ELR (cell line): ENCODE measurements at places on chromosomes 3 and 15.

DNA sequence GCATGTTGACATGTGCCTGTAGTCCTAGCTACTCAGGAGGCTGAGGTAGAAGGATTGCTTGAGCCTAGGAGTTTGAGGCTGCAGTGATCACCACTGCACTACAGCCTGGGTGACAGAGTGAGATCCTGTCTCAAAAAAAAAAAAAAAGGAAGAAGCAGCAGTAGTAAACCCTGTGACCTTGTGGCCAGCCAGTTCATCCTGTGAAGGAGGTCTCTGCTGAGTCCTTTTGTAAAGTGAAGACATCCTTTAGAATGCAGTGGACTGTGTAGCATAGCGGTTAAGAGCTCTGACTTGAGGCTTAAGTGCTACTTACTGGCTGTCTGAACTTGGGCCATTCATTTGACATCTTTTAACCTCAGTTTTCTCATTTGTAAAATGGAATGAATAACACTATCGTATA lies 8.3 kb downstream of the EXOSC7 start:
- DNase-seq: no peak

- no peak for DNase-seq
Observed at GRCh38 chr3:193761969-193762368, 169.0 kb downstream of the OPA1 start.

- no peak for DNase-seq
Observed at GRCh38 chr3:197122394-197122793, 92.8 kb upstream of the MELTF start.

GRCh38 chr3:158701420-158702065 lies 29.1 kb upstream of the LXN start:
- peak; percentile 73 for DNase-seq

- DNase-seq: no peak
Observed at GRCh38 chr15:64009241-64009640, 37.0 kb downstream of the DAPK2 start.

GRCh38 chr15:42450425-42450790 lies 40.5 kb downstream of the ZNF106 start:
- DNase-seq: no peak

DNA sequence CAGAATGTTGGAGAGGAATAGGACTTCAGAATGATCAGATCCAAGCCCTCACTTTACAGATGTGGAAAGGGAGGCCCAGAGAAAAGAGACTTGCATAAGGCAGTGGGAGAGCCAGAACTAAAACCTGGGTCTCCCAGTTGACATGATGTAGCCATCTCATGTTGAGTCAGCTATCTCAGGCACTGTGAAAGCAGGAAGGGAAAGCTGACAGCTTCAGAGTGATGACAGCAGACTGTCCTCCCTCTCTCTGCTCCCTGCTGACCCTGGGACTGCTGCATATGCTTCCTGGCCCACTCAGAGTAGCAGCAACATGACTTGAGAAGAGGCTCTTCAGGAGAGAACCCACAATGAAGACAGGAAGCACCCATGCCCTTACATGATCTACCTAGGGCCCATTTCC lies 14.7 kb downstream of the FHIT start:
- no peak for DNase-seq

DNA sequence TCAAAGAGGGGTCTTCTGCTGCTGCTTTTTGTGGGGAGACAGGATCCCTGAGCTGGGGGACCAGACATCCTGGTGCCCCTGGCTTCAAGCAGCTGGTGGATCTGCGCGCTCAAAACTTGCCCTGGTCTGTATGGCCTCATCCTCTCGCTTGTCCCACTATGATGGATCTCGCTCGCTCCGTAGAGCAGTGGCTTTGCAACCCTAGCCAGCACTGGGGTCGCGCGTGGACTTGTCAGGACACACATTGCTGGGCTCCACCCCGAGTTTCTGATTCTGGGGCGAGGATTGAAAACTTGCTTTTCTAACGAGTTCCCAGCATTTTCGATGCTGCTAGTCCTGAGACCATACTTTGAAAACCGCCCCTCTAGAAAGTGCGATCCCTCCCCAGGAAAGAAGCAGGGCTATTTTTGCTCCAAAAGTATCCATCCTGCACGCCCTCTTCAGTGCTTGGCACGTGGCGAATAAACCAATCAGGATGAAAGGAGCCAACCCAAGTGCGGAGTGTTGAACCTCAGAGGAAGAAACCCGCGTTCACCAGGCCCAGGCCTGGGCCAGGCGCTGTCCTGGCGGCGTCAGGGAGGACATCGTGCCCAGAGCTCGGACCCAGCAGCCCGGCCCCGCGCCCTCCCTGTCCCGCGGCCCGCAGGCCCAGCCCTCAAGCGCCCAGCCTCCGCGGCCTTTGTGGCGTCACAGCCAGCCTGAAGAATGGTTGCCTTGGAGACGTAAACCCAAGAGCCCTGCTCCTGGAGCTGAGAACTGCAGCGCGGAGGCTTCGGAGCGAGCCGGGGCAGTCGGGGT lies at the start of gene CFAP100:
Gene CFAP100 (plus strand): TSS at position 731 of the 798 bp plus-strand sequence. CDS start 1,092 bp downstream, outside the sequence.
- no peak for DNase-seq

- DNase-seq: no peak
Observed at GRCh38 chr3:108127301-108127988, 36.6 kb upstream of the CD47 start.

DNA sequence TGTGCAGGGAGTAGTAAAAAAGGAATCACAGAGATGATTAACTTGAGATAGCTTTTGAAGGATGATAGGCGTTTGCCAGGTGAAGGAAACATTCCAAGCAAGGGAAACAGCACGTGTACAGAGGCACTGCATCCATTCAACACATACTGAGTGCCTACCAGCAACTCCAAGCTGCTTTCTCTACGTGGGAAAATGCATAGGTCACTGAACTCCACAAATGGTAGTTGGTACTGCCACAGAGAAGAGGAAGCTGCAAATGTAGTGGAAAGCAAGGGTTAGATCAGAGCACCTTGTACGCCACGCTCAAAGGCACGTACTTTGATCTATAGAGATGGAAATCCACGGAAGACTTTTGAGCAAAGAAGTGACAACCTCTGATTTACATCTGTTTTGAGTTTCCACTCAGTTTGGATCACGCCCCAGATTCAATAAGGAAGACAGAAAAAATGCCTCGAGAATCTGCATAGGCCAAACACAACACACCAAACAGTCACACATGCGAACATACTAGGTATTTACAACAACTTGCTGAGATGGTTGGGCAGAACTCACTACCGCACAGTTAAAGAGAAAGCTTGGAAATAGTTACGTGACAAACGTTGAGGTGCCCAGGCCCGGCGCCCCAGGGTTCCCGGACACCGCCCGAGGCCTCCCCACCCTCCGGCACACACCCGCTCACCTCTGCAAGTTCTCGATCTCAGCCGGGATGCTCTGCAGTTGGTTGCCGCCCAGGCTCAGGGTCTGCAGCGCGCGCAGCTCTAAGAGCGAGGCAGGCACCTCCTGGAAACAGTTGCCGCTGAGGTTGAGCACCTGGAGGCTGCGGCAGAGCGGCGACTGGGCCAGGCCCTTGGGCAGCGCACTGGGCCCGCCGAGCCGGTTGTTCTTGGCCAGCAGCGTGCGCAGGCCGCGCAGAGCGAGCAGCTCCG lies 826 bp downstream of the LRRC58 start:
- peak; percentile 36 for DNase-seq

DNA sequence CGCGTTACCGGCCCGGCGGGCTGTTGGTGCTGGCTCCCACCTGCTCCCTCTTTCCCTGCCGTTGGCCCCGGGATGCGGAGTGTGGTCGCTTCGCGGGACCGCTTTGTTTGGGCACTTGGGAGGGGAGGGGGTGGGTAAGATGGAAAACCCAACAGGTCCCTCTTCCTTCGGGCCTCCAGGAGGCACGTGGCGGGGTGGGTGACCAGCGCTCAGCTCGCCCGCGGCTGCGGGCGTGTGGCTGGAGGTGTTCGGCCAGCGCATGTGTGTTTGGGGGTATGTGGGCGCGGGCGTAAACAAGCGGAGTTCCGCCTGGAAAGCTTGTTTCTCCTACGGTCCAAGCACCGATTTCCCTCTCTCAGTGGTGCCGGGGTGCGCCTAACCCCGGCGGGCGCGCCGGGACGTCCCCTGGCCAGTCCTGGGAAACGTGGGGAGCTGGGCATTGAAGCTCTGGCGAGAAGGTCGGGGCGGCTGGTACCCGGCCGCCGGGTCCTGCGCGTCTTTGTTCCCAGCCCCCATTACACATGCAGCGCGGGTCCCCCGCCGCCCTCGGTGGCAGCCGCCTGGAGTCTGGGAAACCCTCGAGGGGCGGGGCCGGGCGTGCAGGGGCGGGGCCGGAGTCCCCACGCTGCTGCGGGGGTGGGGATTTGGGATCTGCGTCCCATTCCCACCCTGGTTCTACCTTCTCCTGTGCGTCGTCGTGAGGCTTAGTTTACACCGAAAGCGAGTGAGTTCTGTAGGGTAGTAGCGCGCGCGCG lies 1.4 kb downstream of the ACVR2B start:
- DNase-seq: peak; percentile 63

DNA sequence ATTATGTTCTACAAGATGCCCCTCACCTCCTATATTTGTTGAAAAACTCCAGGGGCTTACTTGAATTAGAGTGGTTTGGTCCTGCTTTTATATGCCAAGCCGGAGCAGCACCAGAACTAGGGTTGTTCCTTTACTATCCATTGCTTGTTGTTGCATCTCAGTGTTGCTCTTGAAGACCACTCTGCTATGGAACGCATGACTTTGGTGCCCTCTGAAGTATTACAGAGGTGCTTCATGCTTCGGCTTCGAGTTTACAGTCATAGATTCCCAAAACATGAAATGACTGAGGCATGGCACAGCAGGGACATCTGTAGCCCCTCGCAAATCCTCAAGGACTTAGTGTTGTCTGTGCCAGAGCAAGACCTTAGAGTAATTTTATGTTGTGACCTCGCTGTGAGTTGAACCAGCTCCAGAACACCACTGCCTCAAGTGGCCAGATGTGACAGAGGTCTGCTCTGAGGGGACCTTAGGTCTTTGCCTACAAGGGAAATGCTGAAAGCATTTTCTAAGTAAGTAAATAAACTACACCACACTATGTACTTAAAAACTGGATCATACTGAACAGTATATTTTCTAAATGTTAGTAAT lies 67.2 kb upstream of the SIAH2 start:
- peak; percentile 36 for DNase-seq

GRCh38 chr15:76584868-76585575 lies 248.4 kb downstream of the ISL2 start:
- no peak for DNase-seq
